ENCODE measurements at places on chromosomes 13 and 19. TPM values are rescaled to one million over a fixed set of nuclear protein-coding genes. Genes with fewer than 3 reads are reported as not detected.

DNA sequence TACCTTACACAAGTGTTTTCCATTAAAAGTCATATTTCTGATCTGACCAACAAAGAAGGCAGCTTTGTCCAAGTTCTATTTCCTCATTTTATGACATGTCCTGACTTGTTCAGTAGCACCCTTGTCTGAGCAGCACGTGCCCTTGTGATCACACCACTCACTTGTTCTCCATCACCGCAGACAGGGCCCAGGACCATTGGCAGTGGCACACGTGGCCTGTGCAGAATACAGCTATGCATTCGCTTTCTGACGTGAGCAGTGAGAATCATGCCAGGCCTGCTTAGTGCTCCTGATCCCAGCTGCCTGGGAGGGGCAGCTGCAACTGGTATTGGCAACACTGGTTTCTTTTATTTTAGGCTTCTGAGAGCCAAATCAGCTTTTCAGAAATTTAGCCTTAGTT lies 134.2 kb downstream of the FRY start:
- H3K27ac ChIP-seq: no peak overlapping the region
- no peaks in the 10 kb centered on the region for H3K36me3 ChIP-seq
- peak; percentile 15 for DNase-seq
- no peak overlapping the region for H3K4me3 ChIP-seq
- no peaks in the 10 kb centered on the region for H3K27me3 ChIP-seq

- H3K4me3 ChIP-seq: no peak overlapping the region
- no peak for DNase-seq
- no peak overlapping the region for H3K27ac ChIP-seq
- no peaks in the 10 kb centered on the region for H3K27me3 ChIP-seq
- H3K4me1 ChIP-seq: no peaks in the 10 kb centered on the region
Measured at GRCh38 chr19:40785526-40785925, 7.5 kb downstream of the RAB4B start.

The IZUMO2 gene
- polyA plus RNA-seq: not detected

DNA sequence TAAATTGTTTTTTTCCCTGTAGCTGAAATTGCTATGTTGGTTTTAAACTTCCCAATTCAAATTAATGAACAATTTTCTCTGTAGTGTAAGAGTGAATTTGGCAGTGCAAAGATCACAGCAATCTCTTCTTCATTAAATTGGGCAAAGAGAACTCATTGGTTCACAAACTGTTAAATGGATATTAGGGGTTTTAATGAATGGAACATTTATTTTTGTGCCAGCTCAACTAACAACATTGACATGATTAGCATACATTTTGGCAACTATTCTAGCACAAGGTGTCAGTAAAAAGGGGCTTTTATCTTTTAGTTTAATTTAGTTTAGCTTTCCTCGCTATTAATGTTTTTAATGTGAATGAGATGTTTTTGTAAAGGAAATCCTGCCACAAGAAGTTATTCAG lies 7.1 kb downstream of the PCDH20 start:
- DNase-seq: no peak
- no peaks in the 10 kb centered on the region for H3K36me3 ChIP-seq
- H3K27me3 ChIP-seq: peaks cover 11% of the 10 kb centered on the region
- no peak overlapping the region for H3K27ac ChIP-seq
- H3K4me3 ChIP-seq: no peak overlapping the region
- H3K4me1 ChIP-seq: no peaks in the 10 kb centered on the region

- no peaks in the 10 kb centered on the region for H3K36me3 ChIP-seq
- H3K4me3 ChIP-seq: no peak overlapping the region
- H3K27me3 ChIP-seq: peaks cover 15% of the 10 kb centered on the region
Measured at GRCh38 chr19:51158474-51159129, 16.5 kb downstream of the SIGLEC7 start.

- H3K4me1 ChIP-seq: no peaks in the 10 kb centered on the region
- H3K4me3 ChIP-seq: no peak overlapping the region
- no peaks in the 10 kb centered on the region for H3K27me3 ChIP-seq
- H3K27ac ChIP-seq: no peak overlapping the region
- no peak for DNase-seq
Measured at GRCh38 chr19:14683439-14683838, 6.4 kb upstream of the ZNF333 start.

The FREM2 gene
- polyA plus RNA-seq: 0.03 TPM

GRCh38 chr13:51041126-51041525 lies 69.9 kb downstream of the C13orf42 start:
- H3K4me3 ChIP-seq: no peak overlapping the region
- H3K27me3 ChIP-seq: no peaks in the 10 kb centered on the region
- no peak for DNase-seq
- no peaks in the 10 kb centered on the region for H3K4me1 ChIP-seq

The CD209 gene
- not detected for polyA plus RNA-seq

The SLC44A2 gene
- 94.7 TPM for polyA plus RNA-seq

DNA sequence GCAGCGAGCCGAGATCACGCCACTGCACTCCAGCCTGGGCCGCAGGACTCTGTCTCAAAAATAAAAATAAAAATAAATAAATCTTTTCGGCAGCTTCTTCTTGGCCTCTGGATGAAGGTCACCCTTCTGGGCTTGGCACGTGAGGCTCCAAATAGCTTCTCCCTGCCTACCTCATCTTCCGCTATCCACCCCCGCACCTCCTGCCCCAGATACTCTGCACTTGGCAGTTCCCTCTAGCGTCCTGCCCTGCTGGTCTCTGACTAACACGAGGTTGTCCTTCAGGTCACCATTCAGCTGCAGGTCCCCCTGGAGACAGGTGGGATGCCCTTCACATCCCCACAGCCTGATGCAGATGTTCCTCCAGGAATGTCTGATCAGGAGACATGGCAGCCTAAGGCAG lies 8.5 kb upstream of the CCL25 start:
- peaks cover 2% of the 10 kb centered on the region for H3K27me3 ChIP-seq
- no peak overlapping the region for H3K27ac ChIP-seq
- no peaks in the 10 kb centered on the region for H3K4me1 ChIP-seq

- DNase-seq: no peak
- H3K36me3 ChIP-seq: no peaks in the 10 kb centered on the region
- H3K27me3 ChIP-seq: no peaks in the 10 kb centered on the region
Measured at GRCh38 chr13:90867336-90867683, 480.2 kb upstream of the MIR17HG start.

The LCP1 gene
- 2.5 TPM for polyA plus RNA-seq

The NKG7 gene
- polyA plus RNA-seq: not detected

DNA sequence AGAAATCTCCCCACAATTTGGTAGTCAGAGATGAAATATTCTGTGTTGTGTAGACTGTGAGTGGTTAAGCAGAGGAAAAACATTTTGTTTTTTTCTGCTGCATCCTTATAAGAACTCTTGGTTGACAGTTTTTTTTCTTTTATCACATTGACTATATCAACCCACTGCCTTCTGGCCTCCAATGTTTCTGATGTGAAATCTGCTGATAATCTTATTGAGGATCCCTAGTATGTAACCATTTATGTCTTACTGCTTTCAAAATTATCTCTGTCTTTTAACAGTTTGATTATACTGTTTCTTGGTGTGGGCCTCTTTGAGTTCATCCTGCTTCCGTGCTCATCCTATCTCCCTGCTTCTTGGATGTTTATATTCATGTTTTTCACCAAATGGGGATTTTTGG lies 316.9 kb downstream of the MTUS2 start:
- no peak overlapping the region for H3K4me3 ChIP-seq
- H3K27ac ChIP-seq: no peak overlapping the region
- DNase-seq: no peak
- no peaks in the 10 kb centered on the region for H3K27me3 ChIP-seq
- H3K36me3 ChIP-seq: no peaks in the 10 kb centered on the region
- no peaks in the 10 kb centered on the region for H3K4me1 ChIP-seq

Data from keratinocyte (primary cell).